ENCODE measurements at places on chromosomes 11 and 22.
A peak's percentile ranks its signal among the peaks of the same experiment; 100 is the strongest.

DNA sequence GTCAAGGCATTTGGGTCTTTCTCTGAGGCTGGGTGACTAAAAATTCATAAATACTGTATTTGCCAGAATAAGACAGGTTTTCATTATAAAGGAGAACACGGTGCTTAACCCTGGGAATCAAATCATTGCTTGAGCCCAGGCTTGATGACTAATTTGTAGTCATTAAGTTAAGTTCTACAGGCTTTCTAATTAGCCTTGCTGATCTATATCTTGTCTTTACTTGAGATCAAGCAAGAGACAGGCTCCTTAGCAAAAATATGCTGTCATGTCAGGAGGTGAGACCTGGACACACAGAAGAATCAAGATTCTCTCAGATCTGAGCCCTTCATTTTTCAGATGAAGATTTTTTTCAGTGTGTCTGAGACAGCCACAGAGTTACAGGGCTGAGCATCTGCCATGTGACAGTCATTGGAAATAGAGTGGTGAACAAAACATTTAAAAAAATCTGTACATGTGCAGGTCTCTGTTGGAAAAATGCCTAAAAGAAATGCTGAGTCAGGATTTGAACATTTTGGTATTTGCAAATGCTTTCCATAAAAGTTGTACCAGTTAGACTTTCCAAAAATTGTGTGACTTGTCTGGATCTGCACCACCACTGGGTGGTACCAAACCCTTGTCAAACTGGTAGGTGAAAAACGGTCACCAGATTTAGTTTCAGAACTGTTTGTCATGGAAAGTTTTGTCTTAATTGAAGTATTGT, 14.6 kb downstream of the ACAT1 start:
- no peak for DNase-seq

- DNase-seq: peak; percentile 56
Measured at GRCh38 chr11:14418801-14419417, 59.9 kb upstream of the RRAS2 start.

- DNase-seq: peak; percentile 85
Measured at GRCh38 chr11:58578136-58578634, 678 bp upstream of the ZFP91 start.

- DNase-seq: no peak
Measured at GRCh38 chr11:71338801-71339395, 86.5 kb upstream of the SHANK2 start.

GRCh38 chr11:120432056-120433018, 79.2 kb upstream of the GRIK4 start:
- peak; percentile 72 for DNase-seq

- DNase-seq: peak; percentile 40
Measured at GRCh38 chr22:20117633-20118299, 740 bp upstream of the TRMT2A start.

DNA sequence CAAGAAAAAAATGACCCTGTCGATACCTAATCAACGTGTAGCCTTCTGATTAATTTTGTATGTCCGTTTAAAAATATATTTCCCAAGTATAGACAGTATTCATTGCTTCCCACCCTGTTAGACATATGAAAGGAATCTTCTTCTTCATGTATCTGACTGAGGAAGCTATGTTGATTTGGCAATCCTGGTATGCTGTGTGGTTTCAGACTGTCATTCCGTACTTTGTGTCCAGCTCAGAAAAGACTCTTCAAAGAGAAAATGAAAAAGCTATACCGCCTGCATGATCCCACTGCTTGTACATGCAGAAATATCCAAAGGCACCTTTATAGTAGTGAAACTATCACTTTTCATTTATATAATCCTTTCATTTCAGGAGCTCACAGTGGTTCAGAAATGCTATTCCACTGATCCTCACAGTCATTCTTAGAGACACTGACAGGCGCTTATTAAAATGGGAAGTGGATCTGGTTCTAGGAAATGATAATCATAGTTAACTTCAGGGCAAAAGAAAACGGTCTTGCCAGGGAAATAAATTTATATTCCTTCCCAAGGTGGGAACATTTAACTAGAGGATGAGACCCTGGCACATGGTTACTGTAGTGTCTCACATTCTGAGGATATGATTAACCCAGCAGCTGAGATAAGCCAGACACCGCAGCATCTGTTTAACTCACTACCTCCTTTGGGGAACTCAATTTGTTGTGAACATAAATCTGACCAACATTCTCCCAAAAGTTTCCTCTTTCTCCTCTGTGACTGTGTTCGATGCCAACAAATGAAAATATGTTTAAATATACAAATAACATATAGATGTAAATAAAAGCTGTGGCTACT, 599.2 kb upstream of the LUZP2 start:
- peak; percentile 3 for DNase-seq

GRCh38 chr22:41927813-41928212, 1.2 kb upstream of the TNFRSF13C start:
- DNase-seq: no peak

DNA sequence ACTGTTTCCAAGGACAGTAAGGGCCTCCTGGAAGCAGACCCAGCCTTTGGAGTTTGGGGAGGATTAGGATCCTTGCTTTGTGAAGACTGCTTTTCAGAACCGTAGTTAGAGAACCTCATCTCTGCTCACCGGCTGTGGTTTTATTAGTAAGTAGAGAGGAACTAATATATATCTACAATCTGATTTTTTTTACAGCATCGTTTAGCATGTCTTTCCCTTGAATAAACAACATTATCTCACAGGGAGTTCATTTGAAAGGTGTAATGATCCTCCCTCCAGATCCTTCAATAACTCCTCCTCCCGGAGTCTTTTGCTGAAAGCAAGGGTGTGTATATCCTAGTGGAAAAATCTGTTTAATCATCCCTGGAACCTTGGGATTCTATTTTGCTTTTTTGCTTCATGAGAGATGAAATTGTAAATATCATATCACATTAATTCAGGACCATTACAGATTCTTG, 132.7 kb downstream of the DBX1 start:
- no peak for DNase-seq

GRCh38 chr22:36201630-36202319, at the start of gene APOL4:
Gene APOL4 (minus strand): TSS chr22:36201809. CDS start chr22:36201734, 75 bp downstream.
- no peak for DNase-seq

GRCh38 chr11:64501500-64502427, 89.3 kb upstream of the SLC22A12 start:
- DNase-seq: no peak

DNA sequence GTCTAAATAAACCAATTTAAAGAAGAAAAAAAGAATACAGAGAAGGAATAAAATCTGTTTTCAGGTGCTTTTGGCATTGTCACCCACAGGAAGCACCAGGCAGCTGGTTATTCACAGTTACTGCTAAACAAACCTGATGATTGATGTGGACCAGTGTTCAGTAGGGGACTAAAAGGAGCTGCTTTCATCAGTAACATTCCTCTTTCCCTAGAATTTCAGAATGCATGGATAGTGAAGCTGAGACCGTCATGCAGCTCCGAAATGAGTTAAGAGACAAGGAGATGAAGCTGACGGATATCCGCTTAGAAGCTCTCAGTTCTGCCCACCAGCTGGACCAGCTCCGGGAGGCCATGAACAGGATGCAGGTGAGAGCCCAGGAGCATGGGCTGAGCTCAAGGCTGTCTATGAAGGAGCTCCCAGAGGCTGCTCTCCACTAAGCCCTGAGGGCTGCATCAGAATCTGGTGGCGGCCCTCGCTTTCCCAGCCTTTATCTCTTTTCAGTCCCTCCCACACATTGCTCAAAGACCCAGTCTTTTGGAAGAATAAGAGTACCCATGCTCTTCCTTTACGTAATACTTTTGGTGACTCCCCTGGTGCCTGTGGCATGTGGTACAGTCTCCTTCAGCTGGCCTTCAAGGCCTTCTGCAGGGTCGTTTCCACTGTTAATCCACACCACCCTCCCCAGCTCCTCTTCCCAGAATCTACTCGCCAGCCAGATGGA, 69.5 kb downstream of the DBX1 start:
- DNase-seq: no peak

GRCh38 chr11:131962818-131963217, 592.4 kb downstream of the NTM start:
- no peak for DNase-seq

GRCh38 chr11:28245131-28245530, 136.9 kb downstream of the METTL15 start:
- DNase-seq: no peak

DNA sequence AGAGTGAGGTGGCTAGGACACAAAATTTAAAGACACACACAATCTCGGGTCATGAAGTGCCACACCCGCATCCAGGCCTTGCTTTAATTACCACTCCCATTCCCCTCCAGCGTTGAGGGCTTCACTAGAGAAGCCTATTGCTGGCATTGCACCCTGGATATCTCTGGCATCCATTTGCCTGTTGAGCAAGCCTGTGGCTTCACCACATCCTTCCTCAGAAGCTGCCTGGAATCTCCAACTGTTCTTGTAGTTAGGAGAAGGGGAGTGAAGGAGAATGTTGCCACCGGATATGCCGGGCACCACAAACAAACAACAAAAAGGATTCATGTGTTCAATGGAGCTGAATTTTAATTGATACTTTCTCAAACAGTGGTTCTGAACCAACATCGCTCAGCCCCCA, 34.4 kb upstream of the RCN1 start:
- peak; percentile 17 for DNase-seq

GRCh38 chr11:5891216-5891800, 1.7 kb upstream of the OR52E5 start:
- DNase-seq: peak; percentile 8

DNA sequence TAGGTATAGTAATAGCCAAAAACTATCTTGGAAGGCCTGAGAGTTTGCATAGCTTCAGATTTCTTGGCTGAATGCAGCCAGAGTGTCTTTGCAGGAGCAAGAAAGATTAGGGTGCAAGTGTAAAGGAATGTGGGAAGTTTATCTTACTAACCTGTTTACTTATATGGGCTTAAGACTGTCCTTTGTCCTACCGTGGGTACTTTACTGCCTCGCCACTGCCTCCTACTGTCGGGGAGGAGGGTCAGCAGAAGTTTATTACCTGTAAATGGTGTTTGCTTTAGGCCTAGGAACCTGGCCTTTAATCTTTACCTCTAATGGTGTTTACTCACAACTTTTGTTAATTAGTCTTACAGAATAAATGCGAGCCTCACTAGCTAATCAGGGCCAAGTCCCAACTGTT, 633.8 kb downstream of the DLG2 start:
- no peak for DNase-seq

Data from COLO829 (cell line).